PC-3 (cell line): ENCODE measurements at places on chromosomes 4 and X. TPM values are rescaled to one million over a fixed set of nuclear protein-coding genes. Genes with fewer than 3 reads are reported as not detected.

DNA sequence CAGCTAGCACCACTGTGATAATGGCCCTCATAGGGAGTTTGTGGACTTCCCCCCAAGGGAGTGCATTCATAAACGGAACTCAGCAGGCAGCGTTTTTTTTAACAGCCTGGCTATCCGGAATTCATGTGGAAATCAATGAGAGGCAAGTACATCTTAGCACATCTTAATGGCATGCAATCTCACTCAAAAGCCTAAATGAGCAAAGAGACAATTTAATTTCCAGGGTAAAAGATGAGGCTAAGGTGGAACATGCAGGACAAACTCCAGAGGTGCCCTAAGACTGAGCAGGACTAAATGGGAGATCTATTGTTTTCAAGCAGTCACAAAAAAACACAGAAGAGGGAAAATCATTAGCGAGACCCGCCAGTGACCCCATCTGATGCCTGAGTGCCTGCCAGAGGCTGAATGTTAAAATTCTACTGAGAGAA is 243.5 kb upstream of the KCNIP4 start:
- no peak for DNase-seq
- H3K4me3 ChIP-seq: no peak overlapping the region
- no peak overlapping the region for H3K27ac ChIP-seq
- peaks cover 18% of the 10 kb centered on the region for H3K4me1 ChIP-seq

- no peaks in the 10 kb centered on the region for H3K27me3 ChIP-seq
- peaks cover 8% of the 10 kb centered on the region for H3K4me1 ChIP-seq
Observed at GRCh38 chrX:134821370-134821769, 163.1 kb upstream of the PLAC1 start.

DNA sequence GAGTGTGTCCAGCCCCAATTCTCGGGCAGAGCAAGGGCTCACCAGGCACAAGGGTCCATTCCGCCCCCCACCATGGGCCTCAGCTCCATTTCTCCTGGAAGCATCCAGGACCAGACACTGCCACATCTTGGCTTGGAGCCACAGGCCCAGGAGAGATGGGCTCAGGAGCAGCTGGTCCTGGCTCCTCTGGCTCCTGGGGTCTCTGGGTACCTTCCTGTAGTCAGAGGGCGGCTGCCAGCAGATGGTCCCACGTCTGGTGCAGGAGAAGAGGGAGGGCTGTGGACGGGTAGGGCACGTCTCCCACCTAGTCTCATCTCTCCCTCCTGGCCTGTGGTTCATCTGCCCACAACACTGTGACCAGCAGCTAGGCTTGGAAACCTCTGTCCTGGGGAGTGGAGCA is 8.0 kb downstream of the ATP2B3 start:
- no peak for DNase-seq
- no peaks in the 10 kb centered on the region for H3K4me1 ChIP-seq
- H3K27ac ChIP-seq: no peak overlapping the region
- no peaks in the 10 kb centered on the region for H3K36me3 ChIP-seq
- H3K27me3 ChIP-seq: no peaks in the 10 kb centered on the region

DNA sequence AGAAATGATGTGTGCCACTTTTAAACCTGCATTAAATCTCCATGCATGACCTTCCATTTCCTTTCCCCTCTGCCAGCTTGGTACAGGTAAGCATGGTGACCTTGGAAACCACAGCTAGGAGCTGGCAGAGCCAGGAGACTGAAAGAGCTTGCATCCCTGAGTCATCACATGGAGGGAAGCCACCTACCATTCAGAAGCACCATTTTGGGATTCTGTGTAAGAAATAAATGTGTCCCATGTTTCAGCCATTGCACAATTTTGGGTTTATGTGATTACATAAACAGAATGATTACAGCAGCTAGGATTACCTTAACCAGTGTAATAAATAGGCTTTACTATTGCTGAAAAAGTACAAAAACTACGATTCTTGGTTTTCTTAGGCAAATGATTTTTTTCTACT is 17.3 kb upstream of the CCDC149 start:
- H3K4me1 ChIP-seq: no peaks in the 10 kb centered on the region
- peak; percentile 15 for DNase-seq
- H3K4me3 ChIP-seq: no peak overlapping the region
- no peaks in the 10 kb centered on the region for H3K27me3 ChIP-seq
- H3K27ac ChIP-seq: no peak overlapping the region

DNA sequence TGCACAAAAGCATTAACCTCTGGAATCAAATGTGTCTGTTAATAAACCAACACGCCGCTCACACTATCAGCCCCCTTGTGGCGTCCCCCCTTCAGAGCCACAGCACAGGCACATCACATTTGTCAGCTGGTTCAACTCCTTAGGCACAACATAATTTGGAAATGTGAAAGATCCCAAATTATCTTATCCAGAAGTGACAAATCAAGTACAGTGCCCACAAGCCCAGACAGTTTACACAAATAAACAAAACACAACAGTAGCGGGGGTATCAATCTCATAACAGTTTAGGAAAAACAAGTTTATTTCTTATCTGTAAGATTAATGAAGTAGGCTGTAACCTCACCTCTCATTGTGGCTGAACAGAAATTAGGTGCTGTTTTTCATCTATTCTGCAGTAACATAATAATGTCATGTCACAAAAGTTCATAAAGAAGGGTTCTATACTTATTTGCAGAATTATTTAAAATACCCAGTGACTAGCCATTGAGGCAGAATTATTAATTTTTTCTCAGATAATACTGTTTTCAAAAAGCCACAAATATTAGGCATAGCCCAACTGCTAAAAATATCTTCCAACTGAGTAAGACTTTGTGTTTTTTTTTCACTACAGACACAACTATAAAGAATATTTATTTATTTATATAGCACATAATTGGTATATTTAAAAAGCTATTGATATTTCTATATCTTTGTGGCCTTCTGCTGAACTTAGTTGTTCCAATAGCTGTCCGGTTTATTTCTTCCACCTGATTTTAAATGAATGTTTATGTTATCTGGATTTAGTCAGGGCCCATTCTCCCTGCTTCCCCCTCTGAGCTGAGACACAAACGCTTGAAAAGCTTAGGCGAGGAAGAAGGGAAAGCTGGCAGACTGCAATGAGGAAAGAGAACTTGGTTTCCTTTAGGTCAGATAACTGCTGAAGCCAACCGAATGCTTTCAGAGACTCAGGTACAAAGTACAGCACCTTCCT is 214.7 kb downstream of the QDPR start:
- no peak for DNase-seq
- H3K27me3 ChIP-seq: peaks cover 6% of the 10 kb centered on the region; the same call in 1 of the 2 replicates
- no peak overlapping the region for H3K27ac ChIP-seq
- H3K4me3 ChIP-seq: no peak overlapping the region
- H3K36me3 ChIP-seq: no peaks in the 10 kb centered on the region
- no peaks in the 10 kb centered on the region for H3K4me1 ChIP-seq

DNA sequence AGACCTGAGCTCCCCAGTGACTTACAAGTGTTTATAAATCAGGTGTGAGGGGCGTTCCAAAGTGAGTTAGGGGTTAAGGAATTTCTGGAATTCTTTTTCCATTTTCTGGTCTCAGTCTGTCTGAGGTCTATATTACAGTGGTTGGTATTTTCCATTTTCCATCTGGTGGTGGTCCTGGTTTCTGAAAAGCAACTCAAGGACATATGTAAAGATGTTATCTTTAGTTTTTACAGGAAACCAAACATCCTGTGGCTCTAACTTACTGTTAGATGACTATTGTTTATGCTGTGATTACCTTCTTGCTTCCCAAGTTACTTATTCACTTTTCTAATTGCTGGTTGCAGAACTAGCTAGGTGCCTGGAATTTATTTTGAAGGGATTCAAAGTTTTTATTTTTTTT is 53.5 kb upstream of the IL21 start:
- no peaks in the 10 kb centered on the region for H3K36me3 ChIP-seq
- no peak for DNase-seq
- H3K27me3 ChIP-seq: no peaks in the 10 kb centered on the region
- no peaks in the 10 kb centered on the region for H3K4me1 ChIP-seq

- no peak overlapping the region for H3K27ac ChIP-seq
- H3K4me1 ChIP-seq: no peaks in the 10 kb centered on the region
- H3K4me3 ChIP-seq: no peak overlapping the region
- H3K36me3 ChIP-seq: no peaks in the 10 kb centered on the region
- DNase-seq: peak; percentile 66
Observed at GRCh38 chrX:132292793-132293192, 73.5 kb upstream of the RAP2C start.

Gene MRFAP1L1
- total RNA-seq: 50.5 and 57.6 TPM in 2 replicates

Gene CYSLTR1
- not detected in 2 replicates for total RNA-seq
